ENCODE measurements at places on chromosomes 3 and 15.
A peak's percentile ranks its signal among the peaks of the same experiment; 100 is the strongest.

GRCh38 chr15:49063402-49064280 is 17.4 kb upstream of the SECISBP2L start:
- no peak for DNase-seq

- DNase-seq = peak; percentile 57
These were observed 77.9 kb upstream of the IGSF10 start for GRCh38 chr3:151538456-151539393.

GRCh38 chr3:156033428-156033827 is 87.0 kb upstream of the KCNAB1 start:
- DNase-seq = no peak

GRCh38 chr3:52318186-52318816 is 2.2 kb downstream of the DNAH1 start:
- peak; percentile 59 for DNase-seq

GRCh38 chr3:122627301-122627700 is 49.9 kb downstream of the PARP15 start:
- DNase-seq = no peak

Data from left hindlimb (tissue), 1 donor.